ENCODE measurements at places on chromosomes 11 and 22.

DNA sequence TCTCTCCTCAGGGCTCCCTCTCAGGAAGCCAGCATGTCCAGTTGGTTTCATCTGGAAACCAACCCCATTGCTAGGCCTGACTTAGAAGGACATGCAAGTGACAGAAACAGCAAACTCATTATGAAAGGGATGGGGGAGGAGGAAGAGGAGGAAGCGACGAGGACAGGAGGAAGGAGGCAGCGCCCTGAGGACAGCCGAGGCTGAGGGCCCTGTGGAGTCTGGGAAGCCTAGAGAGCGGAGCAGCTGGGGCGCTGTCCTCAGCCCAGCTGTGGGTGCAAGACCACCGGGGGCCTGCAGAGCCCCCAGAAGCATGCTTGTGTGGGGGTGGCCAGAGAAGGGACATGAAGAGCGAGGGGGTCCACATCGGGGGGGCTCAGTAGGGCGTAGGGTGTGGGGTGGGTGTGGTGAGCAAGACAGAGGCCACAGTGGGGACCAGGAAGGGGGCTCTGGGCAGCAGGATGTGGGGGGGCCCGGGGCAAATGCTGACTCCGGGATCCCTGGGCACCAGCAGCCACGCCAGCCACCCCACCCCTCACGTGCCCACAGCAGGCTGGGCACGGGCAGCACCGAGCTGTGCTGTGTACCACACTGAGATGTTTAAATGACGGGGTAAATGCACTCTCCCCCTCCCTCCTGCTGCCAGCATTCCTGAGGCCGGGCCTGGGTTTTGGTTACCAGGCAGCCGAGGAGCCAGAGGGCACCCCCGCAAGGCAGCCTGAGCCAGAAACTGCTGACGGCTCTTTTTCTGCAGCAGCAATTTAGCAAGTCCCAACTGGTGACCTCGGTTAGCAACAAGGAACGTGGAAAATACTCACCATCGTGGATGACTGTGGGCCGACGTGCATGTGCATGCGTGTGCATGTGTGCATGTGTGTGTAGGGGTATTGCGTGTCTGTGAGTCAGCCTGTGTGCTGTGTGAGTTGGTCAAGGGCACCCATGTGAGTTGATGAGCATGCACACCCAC, 82.7 kb upstream of the LINC01488 start:
- DNase-seq = no peak

- DNase-seq = no peak
Measured at GRCh38 chr11:28900427-28900826, 792.2 kb downstream of the METTL15 start.

GRCh38 chr11:47241841-47242301, 6.7 kb downstream of the ACP2 start:
- no peak for DNase-seq

GRCh38 chr11:9903579-9903978, 239.7 kb downstream of the SWAP70 start:
- no peak for DNase-seq

DNA sequence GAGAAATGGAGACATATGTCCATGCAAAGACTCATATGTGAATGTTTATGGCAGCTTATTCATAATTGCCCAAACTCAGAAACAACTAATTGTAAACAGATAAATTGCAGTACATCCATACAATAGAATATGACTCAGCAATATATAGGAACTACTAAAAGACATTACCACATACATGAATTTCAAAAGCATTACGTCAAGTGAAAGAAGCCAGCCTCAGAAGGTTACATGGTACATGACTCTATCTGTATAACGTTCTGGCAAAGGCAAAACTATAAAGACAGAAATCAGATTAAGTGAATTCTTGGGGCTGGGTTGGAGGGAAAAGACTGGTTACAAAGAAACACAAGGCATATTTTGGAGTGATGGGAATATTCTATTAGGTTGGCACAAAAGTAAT, 7.2 kb downstream of the KCTD21 start:
- DNase-seq = no peak

DNA sequence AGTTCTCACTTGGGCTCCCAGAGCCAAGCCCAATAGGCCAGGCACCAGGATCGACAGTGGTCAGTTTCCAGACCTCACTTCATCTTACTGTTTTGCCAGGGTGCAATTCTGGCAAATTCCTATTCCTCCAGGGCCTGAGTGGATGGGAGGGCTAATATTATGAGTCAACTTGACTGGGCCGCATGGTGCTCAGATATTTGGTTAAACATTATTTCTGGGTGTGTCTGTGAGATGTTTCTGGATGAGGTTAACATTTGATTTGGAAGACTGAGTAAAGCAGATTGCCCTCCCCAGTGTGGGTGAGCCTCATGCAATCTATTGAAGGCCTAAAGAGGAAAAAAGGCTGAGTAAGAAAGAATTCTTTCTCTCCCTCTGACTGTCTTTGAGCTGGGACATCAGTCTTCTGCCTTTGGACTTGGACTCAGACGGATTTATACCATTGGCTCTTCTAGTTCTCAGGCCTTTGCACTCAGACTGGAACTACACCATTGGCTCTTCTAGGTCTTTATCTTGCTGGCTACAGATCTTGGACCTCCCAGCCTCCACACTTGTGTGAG, 132.9 kb upstream of the ZBED5 start:
- DNase-seq = no peak

- DNase-seq = no peak
Measured at GRCh38 chr11:99281331-99281730, 260.6 kb downstream of the CNTN5 start.

- no peak for DNase-seq
Measured at GRCh38 chr11:13252438-13252837, 25.2 kb upstream of the BMAL1 start.

GRCh38 chr11:14764579-14765527, 121.2 kb downstream of the PDE3B start:
- DNase-seq = no peak

DNA sequence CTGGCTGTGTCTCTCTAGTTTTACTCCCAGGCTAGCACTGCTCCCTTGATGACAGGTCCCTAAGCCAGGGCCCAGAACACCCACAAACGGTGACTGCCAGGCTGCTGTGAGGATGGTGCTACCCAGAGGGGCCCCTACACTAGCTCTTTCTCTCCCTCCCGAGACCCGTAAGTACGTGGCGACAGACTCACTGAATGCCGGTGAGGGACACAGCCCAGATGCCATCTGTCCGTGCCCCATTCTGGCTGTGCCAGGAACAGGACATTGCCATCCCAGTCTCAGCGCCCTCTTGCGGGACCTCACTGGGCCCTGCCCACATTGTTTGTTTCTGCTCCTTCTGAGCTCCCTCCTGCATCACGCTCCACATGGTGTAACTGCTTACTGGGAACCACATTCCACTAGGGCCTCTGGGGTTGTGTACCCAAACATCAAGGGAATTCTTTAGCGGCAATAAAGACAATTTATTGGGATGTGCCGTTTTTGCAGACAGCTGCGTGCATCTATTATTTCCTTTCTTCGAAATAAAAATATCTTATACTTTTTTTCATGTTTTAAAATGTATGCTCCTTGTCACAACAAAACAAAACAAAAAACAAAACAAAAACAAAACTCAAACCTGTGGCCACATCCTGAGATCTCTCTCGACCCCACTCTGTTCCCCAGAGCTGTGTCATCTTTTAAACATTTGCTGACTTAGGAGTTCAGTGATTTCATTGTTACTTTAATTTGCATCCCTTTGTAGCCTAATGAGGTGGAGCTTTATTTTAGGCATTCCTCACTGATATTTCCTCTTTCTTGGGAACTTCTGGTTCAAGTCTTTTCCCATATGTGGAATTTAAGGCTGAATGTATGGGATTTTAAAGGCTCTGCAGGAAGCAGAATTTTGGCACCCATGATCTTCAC, 4.4 kb upstream of the TPCN2 start:
- DNase-seq = peak; percentile 45

DNA sequence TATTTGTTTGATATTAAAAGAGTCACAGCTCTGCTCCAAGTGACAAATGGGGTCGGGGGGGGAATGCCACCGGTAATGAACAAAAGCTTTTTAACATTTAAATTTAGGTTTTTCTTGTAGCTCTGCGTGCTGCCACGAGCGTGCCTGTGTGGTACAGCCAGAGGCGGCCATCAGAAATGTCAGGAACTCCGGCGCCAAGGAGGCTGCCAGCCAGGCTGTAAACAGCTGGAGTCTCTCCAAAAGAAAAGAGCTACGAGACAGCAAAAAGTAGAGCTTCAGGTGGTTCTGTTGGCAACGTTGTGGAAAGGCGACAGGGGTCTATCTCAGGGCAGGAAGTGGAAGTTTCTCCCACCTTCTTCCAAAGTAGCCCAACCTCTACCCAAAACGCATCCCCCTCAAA, 532.8 kb downstream of the OPCML start:
- DNase-seq = no peak

GRCh38 chr11:44536788-44537516, 28.5 kb upstream of the CD82 start:
- no peak for DNase-seq

DNA sequence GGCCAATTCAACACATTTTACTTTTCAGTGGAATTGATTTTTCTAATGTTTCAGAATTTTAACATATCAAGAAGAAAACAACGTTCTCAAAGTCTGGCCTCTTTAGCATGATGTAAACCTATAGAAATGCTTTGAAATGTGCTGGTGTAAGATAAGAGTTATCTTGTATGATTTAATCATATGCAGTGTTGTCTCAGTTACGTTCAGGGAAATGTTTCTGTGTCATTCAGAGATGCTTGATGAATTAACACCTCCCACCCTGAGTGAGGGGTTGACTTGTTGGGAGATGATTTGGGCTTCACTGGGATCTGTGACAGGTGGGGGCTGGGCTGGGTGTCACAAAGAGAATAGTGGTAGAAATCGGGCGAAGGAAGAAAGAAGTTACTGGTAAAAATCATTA, 15.7 kb upstream of the MYO18B start:
- DNase-seq = no peak

DNA sequence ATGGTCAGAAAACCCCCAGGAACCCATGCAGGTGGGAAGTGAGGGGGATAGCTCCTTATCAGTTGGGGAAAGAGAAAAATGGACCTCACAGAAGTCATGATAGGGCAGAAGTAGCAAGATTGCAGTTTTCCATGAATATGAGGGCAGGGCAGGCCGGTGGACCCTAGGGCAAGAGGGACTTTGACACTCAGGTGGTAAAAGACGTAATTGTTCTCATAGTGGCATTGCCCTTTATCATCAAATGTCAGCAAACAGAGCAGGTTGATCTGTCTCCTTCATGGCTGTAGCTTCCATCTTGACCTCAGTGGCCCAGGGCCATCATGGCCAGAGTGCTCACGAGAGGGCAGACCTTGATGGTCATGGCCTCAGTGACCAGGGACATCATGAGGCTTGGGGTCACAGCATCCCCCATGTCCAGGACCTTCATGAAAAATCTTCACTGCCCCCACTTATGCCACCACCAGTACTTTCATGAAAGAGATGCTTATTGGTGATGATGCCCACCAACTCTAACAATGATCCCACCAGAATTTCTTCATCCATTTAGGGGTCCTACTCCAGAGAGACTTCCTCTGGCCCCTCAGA, 127.1 kb downstream of the SNX19 start:
- no peak for DNase-seq

GRCh38 chr11:46238078-46238966, 39.1 kb upstream of the CREB3L1 start:
- no peak for DNase-seq

GRCh38 chr22:38309614-38310517, 7.4 kb downstream of the CSNK1E start:
- no peak for DNase-seq

DNA sequence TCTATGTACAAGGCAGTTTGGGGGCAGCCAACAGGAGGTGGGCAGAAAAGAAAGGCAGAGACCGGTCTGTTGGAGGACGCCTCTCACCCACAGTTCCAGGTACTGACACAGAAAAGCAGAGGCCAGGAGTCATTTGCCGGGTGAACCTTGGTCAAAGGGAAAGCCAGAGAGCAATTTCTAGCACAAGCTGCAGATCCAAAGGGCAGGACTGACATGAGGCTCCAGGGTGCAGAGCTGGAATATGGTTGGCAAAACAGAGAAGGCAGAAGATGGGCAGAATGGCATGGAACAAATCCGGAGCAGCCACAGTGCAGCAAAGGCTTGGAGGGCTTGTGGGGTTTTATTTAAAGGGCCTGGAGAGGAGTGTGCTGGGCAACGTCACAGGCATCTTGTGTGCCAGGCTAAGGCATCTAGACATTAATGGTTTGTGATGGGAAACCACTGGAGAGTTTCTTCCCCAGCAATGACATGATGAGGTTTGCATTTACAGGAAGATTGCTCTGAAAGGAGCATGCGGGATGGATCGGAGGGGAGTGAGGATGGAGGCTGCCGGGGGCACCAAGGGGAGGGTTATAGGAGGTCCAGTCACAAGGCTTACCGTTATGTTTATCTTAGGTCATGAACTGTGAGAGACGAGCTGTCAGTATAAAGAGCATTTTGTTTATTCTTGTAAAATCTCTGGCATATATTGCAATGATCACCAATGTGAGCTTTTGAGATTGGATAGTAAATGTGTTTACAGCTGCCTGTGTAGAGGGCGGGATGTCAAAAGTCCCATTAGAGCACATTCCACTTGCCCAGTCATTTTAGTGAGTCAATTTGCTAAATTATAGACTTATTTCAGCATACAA, 5.7 kb upstream of the MMP20 start:
- no peak for DNase-seq

DNA sequence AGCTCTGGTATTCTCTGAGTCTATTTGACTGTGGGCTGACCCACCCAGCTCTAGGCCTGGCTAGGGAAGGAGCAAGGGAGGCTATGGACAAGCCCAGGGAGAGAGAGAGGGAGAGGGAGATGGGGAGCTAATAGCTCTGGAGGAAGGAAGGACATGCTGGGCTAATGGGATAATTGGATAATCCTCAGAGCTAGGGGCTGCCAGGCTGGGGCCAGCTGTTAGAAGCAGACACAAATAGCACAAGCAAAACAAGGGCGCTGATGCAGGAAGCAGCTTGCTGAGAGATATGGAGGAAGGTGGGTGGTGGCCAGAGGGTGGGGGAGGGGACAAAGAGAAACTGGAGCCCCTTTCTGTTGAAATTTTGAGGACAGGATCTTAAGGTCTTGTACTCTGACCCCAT, 23.2 kb downstream of the ADORA2A start:
- no peak for DNase-seq

GRCh38 chr22:48974443-48975315, 853.0 kb downstream of the BRD1 start:
- DNase-seq = no peak

- no peak for DNase-seq
Measured at GRCh38 chr11:133811850-133812685, 33.2 kb downstream of the SPATA19 start.

Data from smooth muscle cell of the brain vasculature (primary cell).